ENCODE measurements at places on chromosomes 11 and 22.

GRCh38 chr11:126257764-126258163 lies 10.9 kb downstream of the SRPRA start:
- no peak for DNase-seq

- no peak for DNase-seq
Observed at GRCh38 chr22:16968218-16968595, 39.8 kb downstream of the GAB4 start.

DNA sequence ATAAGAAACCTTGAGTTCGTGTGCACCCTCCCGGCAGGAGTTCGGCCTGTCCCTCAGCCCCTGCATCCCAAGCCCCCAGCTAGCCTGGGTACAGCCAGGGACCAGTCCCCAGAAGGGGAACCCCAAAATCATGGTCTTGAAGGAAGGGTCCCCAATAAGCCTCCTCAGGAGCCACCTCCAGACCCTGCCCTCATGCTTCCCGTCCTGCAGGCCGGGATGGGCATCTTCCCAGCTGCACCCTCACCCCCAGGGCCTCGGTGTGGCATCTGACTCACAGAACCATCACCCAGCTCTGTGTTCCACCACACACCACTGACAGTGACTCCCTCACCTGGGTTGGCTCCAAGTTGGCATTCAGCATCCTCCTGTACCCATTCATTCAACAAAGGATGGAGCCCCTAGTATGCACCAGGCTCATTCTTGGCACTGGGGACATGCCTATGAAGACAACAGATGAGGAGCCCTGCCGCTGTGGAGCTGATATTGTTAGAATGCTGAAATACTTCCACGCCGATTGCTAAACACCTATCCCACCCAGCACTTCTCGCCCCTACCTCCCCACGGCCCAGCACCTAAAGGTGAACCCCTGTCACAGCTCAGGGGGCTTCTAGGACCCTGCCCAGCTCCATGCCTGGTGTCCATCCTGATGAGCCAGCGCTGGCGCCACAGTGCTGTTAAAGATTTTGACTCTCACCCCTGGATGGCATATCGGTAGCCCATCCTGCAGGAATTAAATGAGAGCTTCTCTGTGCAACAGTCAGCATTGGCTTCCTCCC lies 77.8 kb downstream of the BUD13 start:
- no peak for DNase-seq

- DNase-seq: no peak
Observed at GRCh38 chr11:67302571-67303131, 679 bp upstream of the SSH3 start.

GRCh38 chr11:108616549-108616948 lies 23.0 kb upstream of the EXPH5 start:
- DNase-seq: no peak

GRCh38 chr11:79290761-79291160 lies 150.1 kb downstream of the TENM4 start:
- DNase-seq: no peak

GRCh38 chr11:44444770-44445321 lies 120.6 kb upstream of the CD82 start:
- DNase-seq: no peak

- DNase-seq: no peak
Observed at GRCh38 chr11:44851496-44851895, 99.2 kb downstream of the TP53I11 start.

GRCh38 chr11:122709039-122709760 lies 53.7 kb downstream of the UBASH3B start:
- DNase-seq: no peak

- no peak for DNase-seq
Observed at GRCh38 chr11:6094186-6094585, 13.3 kb upstream of the OR56B4 start.

DNA sequence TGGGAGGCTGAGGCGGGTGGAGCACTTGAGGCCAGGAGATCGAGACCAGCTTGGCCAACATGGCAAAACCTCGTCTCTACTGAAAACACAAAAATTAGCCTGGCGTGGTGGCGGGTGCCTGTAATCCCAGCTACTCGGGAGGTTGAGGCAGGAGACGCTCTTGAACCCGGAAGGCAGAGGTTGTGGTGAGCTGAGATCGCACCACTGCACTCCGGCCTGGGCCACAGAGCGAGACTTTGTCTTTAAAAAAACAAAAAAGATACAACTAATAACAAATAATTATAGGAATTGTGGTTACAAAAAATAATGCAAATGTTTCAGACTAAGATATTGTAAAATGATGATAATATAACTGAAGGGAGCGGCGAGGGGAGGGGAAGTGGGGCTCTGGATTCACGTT lies 90.3 kb upstream of the RTL6 start:
- DNase-seq: no peak

DNA sequence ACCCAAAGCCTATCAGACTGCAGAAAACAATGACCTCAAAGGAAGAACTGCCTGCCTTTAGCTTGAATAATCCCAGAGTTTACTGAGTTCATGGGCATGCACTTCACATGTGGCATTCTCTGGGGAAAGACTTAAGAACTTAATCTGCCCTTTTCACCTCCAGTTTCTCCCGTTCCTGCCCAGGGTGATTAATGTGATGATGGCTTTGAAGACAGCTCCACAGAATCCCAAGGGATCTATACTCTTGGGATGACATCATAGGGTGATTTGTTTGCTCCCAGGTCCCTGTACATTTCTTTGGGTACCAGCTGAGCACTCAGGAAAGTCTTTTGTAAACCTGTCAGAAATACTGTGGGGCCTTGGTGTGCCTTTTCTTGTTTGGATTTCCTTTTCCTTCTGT lies 14.0 kb downstream of the FJX1 start:
- DNase-seq: no peak

- DNase-seq: no peak
Observed at GRCh38 chr11:2143799-2144543, 4.8 kb upstream of the IGF2 start.

- no peak for DNase-seq
Observed at GRCh38 chr22:20112623-20113511, 3.0 kb upstream of the RANBP1 start.

- no peak for DNase-seq
Observed at GRCh38 chr22:44550711-44551491, 52.9 kb upstream of the RTL6 start.

GRCh38 chr22:17907748-17908051 lies 116.7 kb downstream of the MICAL3 start:
- no peak for DNase-seq

DNA sequence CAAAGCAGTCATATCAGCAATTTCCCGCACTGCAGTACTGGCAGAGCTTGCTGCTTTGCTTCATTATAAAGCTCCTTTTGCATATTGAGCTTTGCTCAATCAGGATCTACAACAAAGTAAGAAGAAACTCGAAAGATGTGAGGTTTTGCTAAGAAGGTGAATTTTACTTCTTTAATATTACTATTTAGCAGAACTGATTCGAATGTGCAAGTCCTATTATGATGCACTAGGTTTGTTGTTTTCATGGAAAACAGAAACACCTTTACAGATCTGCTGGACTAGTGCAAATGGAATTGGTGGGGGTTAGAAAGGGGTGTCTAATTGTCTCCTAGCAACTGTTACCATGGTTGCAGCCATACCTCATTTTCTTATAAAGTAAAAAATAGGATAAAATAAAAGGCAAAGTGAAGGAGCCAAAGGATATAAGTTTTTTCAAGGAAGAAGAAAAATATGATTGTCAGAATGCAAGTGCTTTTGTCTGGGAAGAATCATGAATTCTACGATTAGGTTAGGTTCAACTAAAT lies 153.2 kb downstream of the MSANTD4 start:
- no peak for DNase-seq

DNA sequence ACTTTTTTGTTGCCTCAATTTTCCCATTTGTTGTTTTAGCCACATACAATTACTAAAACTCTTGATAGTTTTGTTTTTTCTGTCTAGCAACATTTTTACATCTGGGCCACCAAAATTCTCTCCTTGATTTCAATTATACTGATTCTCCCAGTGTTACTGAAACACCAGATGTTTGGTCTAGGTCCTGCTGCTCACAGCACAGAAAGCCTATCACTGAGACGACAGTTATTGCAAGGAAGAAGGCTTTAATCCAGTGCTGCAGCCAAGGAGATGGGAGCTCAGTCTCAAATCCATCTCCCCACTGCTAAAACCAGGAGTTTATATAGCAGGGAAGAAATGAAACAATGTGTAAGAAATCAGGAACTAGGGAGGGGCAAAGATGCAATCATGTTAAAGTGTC lies 837.7 kb upstream of the CNTN5 start:
- DNase-seq: no peak

DNA sequence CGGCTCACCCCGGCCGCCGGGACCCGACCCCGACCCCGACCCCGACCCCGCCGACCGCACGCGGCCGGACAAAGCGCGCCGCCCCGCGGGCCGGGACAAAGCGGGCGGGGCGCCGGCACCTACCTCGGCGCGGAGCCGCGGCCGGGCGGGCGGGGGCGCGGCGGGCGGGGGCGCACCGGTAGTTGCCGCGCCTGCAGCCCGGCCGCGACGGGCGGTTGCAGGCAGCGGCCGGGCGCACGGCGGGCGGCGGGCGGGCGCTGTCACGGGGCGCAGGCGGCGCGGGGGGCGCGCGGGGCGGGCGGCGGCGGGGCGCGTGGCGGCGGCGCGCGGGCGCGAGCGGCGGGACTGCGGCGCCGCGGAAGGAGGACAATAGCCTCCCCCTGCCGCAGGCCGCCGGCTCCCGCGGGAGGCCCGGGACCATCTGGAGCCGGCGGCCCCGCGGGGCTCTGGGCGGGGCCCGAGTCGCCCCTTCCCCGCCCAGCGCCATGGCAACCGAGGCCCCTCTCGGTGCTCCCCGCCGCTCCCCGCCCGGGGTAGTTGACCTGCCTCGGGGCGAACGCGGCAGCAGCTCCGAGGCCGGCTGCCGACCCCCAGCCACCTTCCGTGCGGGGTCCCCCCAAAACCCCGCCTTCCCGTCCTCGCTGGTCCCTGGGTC lies 851 bp downstream of the SPTBN2 start:
- no peak for DNase-seq

DNA sequence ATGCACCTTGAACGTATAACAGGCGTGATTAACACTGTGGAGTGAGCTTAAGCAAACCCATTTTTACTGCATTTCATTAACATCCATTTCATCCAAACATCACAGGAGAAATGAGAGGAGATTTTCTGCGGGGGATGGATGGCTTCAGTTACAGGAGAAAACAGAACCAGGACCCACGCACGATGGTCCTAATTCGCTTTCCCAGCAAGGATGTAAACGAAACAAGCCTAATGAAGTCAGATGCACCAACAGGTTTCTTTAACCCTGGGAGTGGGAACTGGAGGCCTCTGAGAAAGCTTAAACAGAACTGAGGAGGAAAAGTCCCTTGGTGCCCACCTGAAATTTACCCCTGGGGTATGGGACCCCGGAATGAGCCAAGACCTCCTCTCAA lies 2.7 kb downstream of the CADM1 start:
- no peak for DNase-seq

- DNase-seq: no peak
Observed at GRCh38 chr22:22048981-22049531, 66.5 kb upstream of the TOP3B start.

- DNase-seq: no peak
Observed at GRCh38 chr11:126862664-126863243, 137.8 kb downstream of the KIRREL3 start.

DNA sequence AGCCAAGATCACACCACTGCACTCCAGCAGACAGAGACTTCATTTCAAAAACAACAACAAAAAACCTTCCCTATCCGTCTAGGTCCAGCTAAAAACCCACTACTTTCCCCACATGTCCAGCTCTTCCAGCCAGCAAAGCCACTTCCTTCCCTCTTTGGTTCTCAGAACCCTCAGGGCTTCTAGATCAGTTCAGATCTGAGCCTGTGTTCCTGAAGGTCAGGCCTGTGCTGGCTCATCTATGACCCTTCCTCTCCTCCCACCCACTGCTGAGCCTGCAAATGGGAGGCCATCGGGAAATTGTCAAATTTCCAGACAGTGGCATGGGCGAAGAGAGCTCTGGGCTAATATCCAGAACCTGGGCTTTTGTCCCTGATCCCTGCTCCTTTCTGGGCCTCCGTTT lies 37.8 kb downstream of the SLCO2B1 start:
- no peak for DNase-seq

DNA sequence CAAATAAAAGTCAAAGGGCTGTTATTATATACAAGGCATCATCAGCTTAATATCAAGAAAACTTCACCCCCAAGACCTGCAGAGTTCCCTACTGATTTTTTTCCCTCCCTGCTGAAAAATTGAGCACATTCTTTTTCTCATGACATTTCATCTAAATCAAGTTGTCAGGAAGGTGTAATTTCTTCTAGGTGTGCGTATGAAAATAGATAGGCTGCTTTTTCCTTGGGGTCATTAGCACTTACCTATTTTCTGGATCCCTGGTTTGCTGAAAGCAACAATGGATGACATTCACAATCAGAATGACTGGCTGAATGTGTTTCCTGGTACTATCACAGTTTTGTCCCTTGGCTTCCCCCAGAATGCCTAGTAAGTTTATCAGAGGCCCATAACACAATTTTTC lies 225.0 kb upstream of the KIRREL3 start:
- DNase-seq: no peak

DNA sequence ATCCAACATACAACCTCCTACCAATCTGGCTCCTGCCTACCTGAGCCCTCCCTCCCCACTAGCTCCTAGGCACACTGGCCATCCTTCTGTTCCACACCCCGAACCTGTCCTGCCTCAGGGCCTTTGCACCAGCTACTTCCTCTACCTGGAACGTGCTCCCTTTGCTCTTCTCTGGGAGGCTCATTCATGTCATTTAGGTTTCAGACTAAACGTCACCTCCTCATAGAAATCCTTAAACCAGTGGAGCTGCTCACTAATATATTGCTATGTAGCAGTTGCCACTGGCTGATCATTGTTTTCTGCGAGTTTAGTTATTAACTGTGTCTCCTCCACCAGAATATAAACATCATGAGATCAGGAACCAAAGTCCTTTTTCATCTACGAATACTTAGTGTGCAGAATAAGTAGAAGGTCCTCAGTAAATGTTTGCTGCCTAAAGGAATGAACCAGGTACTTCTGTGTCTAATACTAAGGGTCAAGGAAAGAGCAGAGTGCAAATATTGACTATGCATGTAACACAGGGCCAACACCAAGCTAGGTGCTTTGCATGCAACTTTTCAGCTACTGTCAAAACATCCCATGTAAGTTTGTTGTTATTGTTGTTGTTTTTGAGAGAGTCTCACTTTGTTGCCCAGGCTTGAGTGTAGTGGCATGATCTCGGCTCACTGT lies 277.6 kb upstream of the SYN3 start:
- DNase-seq: no peak

DNA sequence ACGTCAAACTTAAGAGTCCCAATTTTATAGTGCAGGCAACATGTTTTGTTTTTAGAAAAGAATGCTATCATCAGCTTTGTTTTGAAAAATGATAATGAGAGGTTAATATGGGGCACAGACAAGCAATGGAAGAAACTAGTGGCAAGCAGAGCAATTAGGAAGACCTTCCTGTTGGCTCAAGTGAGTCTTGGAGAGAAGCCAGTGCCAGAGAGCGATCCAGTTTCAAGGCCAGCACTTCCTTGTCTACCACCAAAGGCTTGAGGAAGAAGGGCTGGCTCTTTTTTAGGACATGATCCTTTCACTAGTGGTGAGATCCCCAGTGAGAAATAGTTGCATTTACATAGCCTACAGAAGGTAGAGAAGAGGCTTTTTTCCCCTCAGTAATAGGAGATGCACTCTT lies 1340.7 kb downstream of the LRRC4C start:
- no peak for DNase-seq

- no peak for DNase-seq
Observed at GRCh38 chr11:57417056-57417455, 9.9 kb downstream of the SLC43A3 start.
